ENCODE measurements at places on chromosomes 2 and 18.

DNA sequence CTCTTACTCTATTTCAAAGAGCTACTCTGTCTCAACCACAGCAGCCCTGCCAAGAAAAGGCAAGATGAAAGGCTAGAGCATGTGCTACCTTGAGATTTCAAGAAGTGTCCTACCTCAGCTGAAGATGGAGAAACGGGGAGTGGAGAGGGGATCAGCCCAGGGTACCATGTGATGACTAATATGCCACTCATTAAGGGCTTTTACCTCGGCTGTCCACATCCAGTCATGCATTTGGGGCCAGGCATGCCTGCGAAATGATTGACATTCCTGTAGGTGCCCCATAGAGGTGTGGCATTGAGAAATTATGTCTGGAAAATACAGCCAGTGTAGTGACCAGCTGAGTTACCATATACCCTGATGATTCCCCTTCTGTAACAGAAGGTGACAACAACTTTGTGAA lies 96.1 kb downstream of the NRP2 start:
- DNase-seq: no peak

DNA sequence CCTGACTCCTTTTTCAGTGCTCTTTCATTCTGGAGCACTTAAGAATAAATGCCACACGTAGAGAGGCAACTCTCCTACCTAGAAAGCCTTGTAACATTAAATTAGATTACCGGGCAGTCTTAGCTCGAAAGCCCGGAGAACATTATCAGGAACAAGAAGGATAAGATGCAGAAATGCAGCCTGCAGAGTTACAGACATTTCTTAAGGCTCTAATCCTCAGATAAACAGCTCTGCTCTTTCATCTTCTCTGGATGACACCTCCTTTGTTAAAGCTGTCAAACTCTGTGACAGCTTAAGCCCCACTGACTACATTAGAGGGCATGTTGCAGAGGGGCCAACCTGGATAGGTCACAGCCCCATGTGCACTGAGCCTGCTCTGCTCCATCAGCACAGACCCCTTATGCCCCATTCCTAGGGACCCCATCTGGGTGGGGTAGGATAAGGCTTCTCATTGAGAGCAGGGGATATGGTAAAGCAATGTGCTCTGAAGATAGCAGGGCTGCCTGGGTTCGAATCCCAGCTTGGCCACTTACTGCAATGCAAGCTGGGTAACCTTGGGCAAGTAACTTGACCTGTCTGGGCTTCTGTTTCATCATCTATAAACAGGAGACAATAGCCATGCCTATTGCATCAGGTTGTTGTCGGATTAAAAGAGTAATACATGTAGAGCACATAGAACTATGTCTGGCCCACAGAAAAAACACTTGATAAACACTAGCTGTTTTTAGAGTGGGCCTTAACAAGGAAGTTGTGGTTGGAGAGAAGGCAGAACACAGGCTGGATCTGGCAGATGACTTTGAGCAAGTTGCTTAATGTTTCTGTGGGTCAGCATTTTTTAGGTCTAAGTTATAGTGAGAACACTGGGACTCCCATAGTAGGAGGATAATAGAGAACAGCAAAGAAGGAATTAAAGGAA lies 111.4 kb downstream of the THNSL2 start:
- no peak for DNase-seq

GRCh38 chr2:205435970-205436369 lies 246.3 kb upstream of the NRP2 start:
- peak; percentile 66 for DNase-seq

DNA sequence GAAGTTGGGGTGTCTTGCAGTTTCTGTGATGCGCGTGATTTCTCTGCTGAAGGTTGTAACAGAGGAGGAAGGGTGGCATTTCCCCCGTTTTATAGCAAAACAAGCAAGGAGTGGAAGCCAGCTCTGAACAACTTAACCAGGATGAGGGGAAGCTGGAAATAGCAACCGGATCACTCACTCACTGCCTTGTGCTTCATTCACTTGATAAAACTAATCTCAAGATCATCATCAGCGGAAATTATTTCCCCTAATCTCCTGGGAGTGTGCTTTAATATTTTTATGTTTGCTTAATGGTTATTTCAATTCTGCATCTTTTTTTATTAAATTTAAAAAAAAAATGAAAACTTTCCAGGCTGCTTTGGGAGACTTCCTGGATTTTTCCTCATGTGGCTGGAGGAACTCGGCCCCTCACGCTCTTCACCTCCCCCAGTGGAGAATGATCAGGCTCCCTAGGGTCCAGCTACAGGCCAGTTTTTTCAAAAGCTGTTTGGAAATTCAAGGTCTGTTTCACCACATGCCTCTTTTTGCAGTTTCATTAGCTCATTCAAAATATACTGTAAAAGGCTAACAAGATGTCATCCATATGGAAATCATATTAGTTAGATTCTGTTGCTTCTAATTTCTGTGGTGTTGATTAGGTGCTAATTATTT lies 31.7 kb downstream of the CABLES1 start:
- DNase-seq: no peak

DNA sequence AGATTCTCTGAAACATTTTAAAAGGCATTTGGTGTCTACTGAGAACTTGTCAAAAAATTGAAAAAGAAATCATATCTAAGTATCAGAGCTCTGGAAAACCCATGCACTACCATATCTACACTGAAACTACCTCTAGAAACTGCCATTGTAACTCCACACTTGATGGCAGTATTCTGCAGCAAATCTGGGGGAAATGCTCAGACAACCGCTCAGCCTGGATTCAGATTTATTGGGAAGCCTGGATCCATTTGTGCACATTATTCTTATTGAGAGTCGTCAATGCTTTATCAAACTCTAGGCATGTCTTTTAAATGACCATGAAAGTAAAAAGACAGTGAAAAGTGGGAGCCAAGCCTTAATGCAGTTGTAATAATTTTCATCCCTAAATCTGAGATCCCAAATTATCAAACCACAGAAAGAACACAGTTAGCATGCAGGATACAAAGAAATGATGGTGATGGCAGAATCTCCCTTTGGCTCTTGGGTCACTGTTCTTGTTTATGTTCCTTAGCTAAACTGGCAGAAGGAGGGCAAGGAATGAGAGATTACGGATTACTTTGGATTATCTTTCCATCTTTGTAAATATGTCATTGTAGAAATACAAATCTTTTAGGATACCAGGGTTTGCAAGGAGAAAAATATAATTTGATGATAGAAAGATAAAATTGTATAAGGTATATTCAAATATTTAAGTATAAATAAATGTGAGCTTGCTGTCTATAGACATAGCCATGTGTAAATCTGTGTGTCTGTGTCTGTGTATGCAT lies 512.1 kb upstream of the SYT4 start:
- DNase-seq: no peak

DNA sequence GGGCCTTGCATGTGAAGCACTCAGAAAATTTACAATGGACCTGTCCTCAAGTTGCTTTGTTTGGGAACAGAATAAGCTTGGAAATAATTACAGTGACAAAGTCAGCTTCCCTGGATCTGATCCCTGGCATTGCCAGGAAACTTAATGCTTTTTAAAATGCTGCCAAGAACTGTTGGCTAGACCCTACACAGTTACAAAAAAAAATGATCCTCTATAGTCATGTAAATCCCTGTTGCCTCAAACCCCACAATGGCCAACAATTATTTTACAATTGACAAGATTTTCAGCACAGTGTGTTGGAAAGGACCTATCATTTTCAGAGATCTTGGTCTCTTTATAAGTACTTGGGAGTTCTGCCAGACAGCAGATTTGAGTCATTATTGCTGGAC lies 470.4 kb upstream of the ACVR2A start:
- DNase-seq: no peak

Data from ELR (cell line).